Vagina (tissue), 2 donors: ENCODE measurements at places on chromosomes 2 and 18. TPM values are rescaled to one million over a fixed set of nuclear protein-coding genes. Genes with fewer than 3 reads are reported as not detected.

DNA sequence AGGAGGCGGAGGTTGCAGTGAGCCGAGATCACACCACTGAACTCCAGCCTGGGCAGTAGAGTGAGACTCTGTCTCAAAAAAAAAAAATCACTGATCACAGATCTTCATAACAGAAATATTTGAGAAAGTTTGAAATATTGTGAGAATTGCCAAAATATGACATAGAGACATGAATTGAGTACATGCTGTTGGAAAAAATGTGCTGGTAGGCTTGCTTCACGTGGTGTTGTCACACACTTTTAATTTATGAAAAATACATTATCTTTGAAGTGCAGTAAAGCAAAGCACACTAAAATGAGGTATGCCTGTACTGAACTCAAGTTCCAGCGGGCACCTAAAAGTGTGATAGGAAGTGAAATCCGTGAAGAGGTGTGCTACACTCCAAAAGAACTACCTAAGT, 152.6 kb downstream of the TMEFF2 start:
- DNase-seq: no peak

GRCh38 chr2:47189635-47190034, 34.5 kb upstream of the STPG4 start:
- DNase-seq: no peak

DNA sequence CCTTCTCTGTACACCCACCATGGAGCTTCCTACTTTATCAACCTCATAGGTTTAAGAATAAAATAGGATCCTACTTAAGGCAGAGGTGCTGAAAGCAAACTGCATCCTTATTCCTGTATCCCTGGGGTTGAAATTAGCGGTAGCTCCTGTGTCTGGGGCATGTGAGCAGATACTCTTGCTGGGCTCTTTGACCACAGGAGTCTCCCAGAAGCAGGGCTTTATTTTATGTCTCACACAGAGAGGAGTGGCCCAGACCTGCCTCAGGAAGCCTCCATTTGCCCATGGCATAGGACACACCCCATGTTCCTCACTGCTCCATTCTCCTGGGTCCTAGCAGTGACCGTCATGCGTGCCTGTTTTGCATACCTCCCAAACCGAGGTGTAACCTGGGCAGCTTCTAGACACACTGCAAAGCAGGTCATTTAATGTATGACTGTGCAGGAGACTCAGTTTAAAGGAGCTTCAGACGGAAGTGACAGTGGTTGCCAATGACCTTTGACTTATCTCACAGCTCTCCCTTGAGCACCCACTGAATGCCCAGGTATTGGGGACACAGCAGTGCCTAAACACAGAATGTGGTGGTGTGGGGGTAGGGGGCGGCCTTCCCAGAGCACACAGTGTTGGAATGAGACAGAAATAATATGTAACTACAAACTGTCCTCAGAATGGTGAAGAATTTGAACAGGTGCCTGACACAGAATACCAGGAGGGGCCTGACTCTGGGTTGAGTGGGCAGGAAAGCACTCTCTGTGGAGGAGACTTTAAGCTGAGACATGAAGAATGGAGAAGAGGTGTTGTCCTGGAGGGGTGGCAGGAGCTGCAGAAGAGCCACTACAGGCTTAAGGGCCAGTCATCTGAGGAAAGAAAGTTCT, 3.7 kb downstream of the TMEM37 start:
- DNase-seq: no peak

Gene CPLX4
- total RNA-seq: not detected

- no peak for DNase-seq
Observed at GRCh38 chr2:148375214-148375613, 269.3 kb upstream of the EPC2 start.

- no peak for DNase-seq
Observed at GRCh38 chr2:169966454-169966853, 139.2 kb downstream of the UBR3 start.

GRCh38 chr18:31636387-31636786, 44.7 kb downstream of the TTR start:
- DNase-seq: no peak

DNA sequence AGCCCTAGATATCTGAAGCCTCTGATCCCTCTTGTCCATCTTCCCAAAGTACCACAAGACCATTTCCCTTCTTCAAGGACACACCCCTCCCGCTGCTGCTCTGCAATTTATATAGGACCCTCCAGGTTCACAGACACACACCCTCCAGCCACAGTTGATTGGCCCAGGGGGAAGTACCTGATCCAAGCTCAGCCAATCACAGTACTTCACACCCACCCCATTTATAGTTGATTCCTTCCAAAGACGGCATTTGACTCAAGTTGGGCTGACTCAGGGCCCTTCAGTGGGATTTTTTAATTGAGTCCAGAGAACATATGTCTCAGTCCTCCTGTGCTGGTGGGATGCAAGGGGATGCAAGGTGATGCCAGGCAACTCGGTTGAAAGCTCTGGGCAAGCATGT, 59.2 kb downstream of the GYPC start:
- peak; percentile 64 for DNase-seq

GRCh38 chr2:6523476-6523875, 342.2 kb downstream of the CMPK2 start:
- DNase-seq: no peak

Gene ARHGEF4
- total RNA-seq: 116 TPM

GRCh38 chr18:80167331-80167730, 58.3 kb downstream of the ADNP2 start:
- DNase-seq: no peak

DNA sequence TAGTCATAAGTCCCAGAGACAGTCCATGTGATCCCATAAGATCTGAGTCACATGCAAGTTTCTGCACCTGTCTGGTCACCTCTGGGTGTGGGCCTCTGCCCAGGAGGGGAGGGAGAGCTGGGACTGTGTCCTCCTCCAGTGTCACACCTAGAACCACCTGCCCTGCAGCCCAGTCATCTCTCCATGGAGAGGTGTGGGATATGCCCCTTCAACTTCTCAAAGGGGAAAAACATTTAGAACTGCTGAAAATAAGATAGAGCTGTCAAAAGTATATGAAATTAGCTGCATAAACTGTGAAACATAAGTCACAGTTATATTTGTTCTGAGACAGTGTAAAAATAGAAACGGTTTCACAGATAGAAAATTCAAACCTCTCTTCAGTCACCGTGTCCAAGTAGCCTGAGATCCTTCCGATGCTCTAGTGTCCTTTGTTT, 55.4 kb downstream of the NGEF start:
- DNase-seq: no peak

DNA sequence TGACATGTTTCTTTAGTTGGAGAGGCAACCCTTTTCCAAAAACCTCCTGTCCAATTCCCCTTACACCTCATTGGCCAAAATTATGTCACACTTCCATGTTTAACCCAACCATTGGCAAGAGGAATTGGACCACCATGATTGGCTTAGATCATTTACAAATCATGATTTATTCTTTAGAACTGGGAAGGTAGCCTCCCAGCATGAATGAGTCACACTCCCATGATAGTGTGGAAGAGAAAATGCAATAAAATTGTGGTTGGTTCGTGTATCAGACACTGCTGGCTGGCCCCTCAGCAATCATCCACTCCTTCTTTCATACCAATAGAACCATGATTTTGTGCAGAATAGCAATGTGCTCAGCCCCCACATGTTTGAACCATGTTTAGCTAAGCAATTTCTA, 156.6 kb upstream of the ACVR2A start:
- DNase-seq: no peak

DNA sequence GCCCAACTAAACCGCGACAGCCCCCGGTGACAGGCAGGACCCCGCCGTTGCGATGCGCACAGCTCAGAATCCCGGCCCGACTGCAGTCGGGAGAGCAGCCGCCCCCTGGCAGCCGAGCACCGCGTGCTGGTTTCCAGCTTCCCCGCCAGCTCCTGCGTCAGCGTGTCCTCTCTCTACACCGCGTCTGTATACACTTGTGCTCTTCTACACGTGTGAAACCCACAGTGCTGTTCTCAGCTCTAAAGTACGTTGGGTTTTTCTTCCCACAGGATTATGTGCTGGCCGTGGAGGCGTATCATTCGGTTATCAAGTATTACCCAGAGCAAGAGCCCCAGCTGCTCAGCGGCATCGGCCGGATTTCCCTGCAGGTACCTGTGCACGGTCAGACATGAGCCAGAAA, 54.0 kb downstream of the ADI1 start:
- no peak for DNase-seq

Gene NOSTRIN
- total RNA-seq: 30.0 TPM

Gene GPR39
- total RNA-seq: not detected

- no peak for DNase-seq
Observed at GRCh38 chr2:219000569-219000960, 7.3 kb upstream of the CRYBA2 start.

Gene STON1
- 48.1 TPM for total RNA-seq

DNA sequence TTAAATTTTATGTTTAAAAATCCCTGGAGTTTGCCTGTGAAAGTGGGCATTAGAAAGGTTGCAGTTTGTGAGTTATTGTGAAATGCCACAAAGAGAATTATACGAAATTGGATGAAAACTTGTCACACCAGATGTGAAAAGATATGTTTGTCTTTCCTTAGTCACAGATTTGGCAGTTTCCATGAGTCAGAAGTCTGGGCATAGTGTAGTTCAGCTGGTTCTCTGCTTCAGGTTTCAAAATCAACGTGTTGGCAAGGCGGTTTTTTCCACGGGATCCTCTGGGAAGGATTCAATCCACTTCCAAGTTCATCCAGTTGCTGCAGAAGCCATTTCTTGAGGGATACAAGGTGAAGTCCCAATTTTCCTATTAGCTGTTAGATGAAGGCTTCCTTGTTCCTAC, 658.0 kb upstream of the CDH2 start:
- no peak for DNase-seq

Gene SLC16A14
- total RNA-seq: 9.8 TPM

Gene SCYGR6
- not detected for total RNA-seq

DNA sequence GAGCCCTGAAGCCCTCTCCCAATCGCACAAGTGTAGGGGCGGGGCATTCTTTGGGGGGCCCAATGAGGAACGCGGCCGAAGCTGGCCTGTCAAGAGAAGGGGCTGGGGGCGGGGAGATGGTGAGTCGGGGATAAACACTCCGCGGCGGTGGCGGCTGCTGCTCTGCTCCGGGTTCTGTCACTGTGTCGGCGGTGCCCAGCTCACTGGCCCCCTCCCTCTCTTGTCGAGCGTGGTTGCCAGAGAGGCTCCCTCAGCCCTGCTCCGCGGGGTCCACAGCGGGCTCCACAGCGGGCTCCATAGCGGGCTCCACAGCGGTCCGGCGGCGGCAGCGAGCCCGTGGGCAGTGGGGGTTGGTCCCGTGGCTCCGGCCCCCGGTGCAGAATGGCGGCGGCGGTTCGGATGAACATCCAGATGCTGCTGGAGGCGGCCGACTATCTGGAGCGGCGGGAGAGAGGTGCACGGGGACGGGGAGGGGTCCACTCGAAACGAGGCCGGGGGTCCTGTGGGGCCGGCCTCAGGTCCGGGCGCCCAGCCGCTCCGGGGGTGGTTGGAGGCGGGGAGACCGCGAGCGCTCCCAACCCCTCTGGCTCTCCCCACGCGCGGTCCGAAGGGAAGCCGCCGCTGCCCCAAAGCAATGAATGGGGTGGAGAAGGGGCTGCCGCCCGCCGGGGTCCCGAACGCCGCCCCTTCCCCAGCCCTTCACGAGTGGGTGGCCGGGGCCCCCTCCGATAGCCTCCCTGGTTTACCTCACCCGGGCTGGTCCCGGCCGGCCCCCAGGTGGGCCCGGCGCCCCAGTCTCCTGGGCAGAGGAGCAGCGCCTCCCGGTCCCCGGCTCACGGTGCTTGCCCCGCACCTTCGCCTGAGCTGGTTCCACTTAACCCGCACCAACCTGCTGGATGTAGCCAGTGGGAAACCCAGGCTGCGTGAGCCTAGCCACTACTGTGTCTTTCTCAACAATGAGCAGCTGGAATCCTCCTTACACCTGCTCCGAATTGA, at the start of gene MXD1:
Gene MXD1, plus strand, starts transcription at position 160 of the 996 bp plus-strand sequence. Its CDS starts 222 bp downstream, at position 382.
- DNase-seq: no peak

Gene MCEE
- 12.8 TPM for total RNA-seq

Gene SAG
- total RNA-seq: not detected

- no peak for DNase-seq
Observed at GRCh38 chr2:40783704-40784103, 331.8 kb upstream of the SLC8A1 start.

DNA sequence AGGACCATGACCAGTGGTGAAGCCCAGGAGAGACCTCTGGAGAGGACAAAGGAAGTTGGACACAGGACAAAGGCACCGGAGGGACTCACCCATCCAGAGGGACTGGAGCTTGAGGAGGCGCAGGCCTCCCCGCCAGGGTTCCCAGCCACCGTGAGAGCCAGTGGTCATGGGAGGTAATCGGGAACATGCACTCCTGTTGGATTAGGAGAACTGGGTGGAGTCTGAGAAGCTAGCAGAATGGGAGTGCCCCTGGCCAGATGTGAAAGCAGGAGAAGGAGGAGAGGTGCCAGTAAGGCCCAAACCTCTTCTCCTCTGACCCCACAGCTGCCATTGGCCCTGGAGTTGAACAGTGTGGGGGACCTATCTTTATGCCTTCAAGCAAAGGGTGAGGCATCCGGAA, 20.3 kb downstream of the POU3F3 start:
- DNase-seq: no peak
